ENCODE measurements at places on chromosomes 12 and 14.

- DNase-seq: no peak
Observed at GRCh38 chr14:76546426-76547221, 170.7 kb downstream of the ESRRB start.

DNA sequence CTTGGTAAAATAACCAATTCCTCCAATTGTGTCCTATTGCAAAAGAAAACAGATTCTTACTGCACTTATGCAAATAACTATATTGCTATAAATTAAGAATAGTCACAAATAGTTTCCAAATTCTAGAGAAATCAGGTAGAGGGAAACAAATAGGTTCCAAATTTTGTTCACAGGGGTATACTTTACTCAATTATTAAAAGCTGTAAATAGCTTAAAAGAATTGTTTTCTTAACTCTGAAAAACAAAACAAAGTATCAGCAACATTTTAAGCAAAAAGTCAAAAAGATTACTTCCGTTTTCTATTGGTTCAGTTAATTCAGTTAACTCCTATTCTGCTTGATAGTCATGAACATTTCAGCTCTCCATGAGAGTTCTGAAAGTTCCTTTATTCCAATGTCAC is 85.6 kb upstream of the PPP4R3A start:
- no peak for DNase-seq

DNA sequence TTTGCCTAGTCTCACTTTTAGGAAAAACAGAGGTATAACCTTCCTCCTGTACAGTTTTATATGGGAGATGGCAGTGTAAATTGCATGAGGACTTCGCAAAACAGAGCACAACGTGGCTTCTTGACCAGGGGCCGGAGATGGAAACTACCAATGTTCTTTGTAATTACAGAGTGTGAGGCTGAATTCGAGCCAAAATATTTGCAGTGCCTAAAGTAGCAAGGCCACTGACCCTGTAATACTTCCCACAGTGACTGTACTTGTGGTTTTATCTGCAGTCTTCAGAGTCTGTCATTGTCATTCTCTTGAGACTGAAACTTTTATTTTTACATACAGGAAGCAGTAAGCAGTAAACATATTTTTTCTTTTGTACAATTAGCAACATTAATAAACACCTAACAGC is 98.9 kb downstream of the RERG start:
- DNase-seq: no peak

DNA sequence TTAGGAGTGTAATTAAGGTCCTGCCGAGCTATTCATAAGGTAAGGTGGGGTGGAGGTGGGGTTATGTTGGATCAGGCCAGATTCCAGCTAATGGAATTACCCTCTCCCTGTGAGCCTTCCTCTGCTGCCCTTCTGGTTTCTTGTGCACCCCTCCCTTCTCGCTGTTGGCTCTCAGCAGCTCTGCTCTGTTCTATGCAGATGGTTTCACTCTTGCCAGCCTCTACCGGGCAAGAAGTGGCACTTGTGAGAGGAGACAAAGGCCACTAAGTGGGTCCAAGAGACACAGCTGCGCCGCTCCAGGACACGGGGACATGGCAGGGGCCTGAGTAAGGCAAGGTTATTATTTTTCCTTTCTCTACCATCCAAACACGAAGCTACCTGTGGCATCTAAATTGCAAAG is 334.4 kb downstream of the EMP1 start:
- DNase-seq: no peak

GRCh38 chr14:92143309-92143708 is 21.5 kb downstream of the CPSF2 start:
- DNase-seq: no peak

DNA sequence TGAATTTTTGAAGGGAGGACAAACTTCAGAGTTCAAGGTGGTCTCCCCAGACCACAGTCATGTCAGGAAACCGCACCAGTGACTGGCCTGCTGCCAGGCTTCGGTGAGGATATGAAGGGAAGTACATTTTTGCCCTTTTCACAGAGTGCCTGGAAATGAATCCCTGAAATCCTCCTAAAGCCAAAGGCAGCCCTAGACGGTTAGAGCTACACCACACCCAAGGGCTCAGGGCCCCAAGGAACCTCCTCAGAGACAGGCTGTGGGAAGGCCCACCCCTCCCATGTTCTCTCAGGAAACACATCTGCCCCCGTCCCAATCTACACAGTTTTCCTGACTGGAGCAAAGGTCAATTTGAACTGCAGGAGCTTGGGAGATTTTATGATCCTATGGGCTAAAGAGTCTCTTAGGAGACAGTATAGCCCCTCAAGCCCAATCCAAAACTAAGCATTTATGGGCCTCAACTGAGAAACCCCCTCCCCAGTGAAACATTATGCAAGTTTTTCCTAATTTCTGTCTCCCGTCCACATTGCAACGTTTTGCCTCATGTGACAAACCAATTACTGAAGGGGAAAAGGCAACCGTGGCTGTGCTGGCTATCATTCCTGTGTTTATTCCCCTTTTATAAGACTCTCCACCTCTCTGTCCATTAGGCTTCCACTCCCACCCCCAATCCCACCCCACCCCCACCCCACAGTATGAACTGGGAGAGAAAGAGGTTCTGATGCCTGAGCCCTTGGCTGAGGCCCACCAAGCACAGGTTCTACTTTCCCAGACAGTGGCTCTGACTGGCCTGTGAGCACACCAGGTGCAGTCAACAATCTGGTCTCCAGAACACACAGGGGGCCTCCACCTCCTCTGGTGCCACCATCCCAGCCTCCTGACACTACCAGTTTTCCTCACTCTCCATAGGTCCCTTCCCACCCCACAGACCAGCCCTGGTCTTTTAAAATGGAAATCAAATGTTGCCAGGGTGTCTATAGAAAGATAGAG is 9.6 kb upstream of the RNASE1 start:
- no peak for DNase-seq

- no peak for DNase-seq
Observed at GRCh38 chr12:17134315-17134714, 528.4 kb upstream of the LMO3 start.

GRCh38 chr14:99829450-99829849 is 36.2 kb downstream of the EML1 start:
- DNase-seq: no peak

DNA sequence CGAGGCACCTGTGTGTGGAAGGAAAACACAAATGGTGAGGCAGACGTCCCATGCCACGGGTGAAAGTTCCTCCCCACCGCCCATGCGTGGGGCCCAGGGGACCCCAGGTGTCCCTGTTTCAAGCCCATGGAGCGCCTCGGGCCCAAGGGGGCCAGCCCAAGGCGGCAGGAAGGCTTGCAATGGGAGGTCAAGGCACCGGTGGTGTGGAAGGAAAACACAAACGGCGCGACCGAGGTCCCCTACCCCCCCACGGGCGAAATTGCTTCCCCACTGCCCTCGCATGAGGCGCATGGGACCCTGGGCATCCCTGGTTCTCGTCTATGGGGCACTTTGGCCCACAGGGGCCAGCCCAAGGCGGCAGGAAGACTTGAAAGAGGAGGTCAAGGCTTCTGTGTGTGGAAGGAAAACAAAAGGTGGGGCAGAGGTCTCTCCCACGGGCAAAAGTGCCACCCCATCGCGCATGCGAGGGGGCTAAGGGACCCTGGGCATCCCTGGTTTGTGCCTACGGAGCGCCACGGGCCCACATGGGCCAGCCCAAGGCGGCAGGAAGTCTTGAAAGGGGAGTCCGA is 379.4 kb downstream of the ALG10 start:
- DNase-seq: no peak

GRCh38 chr12:30754383-30754749 is 385 bp downstream of the CAPRIN2 start:
- DNase-seq: no peak

DNA sequence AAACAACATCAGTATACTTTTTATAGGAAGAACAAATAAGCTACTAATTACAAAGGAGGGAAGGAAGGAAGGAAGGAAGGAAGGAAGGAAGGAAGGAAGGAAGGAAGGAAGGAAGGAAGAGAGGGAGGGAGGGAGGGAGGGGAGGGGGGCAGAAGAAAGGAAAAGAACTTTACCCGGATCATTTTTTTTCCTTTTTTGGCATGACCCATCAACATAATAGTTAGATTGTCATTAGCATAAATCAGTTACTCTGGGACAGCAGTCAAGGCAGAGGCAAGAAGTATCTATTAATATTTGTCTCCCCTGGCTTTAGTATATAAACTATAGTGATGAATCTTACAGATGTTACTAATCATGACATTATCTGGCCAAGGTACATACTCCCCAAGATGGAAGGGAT is 35.2 kb upstream of the TSPAN8 start:
- no peak for DNase-seq

DNA sequence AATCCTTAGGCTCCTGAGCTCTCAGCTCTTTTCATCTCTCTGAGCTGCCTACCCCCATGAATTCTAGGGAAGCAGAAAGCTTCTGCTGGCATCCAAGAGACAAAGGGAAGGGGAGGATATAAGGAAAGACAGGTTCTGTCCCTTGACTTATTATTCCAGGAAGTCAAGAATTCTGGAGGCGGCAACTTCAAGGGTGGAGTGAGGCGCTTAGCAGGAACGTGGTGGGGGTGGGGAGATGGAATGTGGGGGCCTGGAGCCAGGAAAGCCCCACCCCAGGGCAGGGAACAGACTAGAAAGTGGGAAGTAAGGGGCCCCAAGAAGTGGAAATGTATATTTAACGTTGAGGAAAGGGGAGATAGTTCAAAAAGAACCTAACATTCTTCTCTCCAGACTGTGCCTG is 1.4 kb downstream of the CALCOCO1 start:
- no peak for DNase-seq

GRCh38 chr12:48980953-48981756 is 3.0 kb downstream of the WNT1 start:
- peak; percentile 37 for DNase-seq

DNA sequence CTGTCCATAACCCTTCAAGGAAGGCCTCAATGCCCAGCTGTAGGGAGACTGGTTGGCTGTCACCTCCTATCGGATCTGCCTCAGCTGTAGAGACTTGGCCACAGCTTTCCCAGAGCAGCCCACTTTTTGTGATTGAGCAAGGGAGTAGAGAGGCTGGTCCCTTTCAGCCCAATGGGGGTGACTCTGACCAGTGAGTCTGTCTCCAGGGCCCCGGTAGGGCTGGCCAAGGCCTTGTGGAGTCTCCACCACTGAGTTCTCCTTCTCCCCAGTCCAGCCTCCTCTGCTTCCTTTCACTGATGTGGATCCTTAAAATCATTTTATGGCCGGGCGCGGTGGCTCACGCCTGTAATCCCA is 14.5 kb upstream of the HPD start:
- DNase-seq: no peak

DNA sequence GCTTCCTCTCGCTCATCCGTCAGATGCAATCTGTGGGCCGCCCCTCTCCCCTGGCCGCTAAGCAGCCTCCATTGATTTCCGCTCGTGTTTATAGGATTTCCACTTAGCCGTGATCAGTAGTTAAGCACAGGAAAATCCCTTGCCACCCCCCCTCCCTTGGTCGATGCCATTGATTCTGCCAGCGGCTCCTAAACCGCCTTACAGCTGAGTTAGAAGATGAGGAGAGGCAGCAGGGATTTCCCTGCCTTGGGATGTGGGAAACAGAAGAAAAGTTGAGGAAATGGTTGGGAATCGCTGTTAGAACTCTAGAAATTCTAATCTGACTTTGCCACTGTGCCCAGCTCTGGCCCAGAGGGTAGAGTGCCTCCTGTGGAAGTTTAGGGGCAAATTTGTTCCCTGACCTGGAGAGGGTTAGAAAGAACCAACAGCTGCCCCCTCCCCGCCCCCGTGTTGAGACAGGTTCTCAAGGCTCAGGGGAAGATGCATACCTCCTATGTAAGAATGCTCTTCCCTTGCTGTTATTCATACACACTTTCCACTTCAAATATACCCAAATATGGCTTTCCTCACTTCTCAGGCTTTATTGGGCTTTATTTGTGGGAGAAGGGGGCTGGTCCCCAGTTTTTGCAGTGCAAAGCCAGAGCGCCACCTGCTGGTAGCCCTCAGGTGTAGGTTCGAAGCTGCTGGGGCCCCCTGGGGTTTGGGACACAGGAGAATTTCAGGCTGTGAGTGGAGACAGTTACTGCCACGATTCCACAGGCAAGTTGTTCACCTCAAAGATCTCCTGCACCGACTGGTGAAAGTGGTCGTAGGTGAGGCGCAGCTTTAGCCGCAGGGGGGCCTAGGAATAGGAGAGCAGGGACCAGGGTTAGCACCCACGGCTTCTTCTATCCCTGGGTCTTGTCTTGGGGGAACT is 3.2 kb downstream of the THTPA start:
- peak; percentile 75 for DNase-seq

DNA sequence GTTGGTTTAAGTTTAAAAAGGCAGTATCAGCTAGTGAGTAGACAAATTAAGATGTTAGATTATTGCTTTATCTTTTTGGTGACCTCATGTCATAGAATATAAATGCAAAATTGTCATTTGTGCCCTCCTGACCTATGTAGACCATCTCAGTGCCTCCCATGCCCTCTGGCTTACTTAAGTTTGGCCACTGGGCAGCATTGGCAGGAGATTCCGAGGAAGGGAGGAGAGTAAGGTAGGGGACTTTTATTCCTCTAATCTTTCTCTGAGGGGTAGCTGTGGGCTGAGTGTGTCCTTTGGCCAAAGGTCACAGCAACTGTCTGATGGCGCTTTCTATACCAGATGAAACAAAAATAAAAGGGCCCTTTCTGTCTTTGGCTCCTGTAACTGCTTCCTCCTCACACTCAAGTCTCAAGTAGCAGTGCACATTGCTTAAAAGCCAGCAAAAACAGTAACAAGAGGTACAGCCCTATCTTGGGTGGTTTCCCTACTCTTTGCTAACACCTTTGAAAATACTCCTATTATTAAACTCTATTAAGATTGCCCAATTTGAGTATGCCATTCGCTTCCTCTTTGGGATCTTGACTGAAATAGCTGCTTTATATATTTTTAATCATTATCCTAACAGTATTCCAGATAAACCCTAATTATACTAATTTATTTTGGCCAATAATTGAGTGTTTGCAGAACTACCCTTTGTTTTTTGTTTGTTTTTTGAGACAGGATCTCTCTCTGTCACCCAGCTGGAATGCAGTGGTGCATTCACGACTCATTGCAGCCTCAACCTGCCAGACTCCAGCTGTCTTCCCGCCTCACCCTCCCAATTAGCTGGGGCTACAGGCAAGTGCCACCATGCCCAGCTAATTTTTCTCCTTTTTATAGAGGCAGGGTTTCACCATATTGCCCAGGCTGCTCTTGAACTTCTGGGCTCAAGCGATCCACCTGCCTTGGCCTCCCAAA is 56.5 kb upstream of the KCNH3 start:
- DNase-seq: no peak

All from stimulated activated CD4-positive, alpha-beta T cell treated with anti-CD3 and anti-CD28 coated beads, Interleukin-4, amount 100 ng/mL, for 1 hour (primary cell).